Kidney (tissue), 22 donors: ENCODE measurements at places on chromosomes 5 and 9. TPM values are rescaled to one million over a fixed set of nuclear protein-coding genes. Genes with fewer than 3 reads are reported as not detected.
A peak's percentile ranks its signal among the peaks of the same experiment; 100 is the strongest.

DNA sequence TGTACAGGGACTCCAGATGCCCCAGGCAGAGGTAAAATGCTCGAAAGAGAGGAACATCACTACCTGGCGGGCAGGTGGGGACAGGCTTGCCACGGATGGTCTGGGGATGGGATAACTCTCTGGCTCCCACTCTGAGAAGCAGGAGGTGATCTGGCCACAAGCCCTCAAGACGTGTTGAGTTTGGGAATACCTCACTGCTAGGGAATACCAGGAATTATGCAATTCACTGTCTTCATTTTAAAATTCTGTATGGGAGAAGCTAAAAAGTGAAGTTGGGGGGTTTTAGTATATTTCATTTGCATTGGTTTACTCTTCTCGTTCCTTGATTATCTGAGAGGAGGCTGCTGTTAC lies 510.4 kb downstream of the CCDC171 start:
- H3K27me3 ChIP-seq, result no peaks in the 10 kb centered on the region
- no peak overlapping the region for H3K27ac ChIP-seq
- no peak for DNase-seq

GRCh38 chr5:151239237-151239861 lies 13.6 kb upstream of the GM2A start:
- H3K36me3 ChIP-seq, result no peaks in the 10 kb centered on the region
- H3K4me3 ChIP-seq, result no peak overlapping the region
- H3K4me1 ChIP-seq, result no peaks in the 10 kb centered on the region
- no peak overlapping the region for H3K27ac ChIP-seq
- no peaks in the 10 kb centered on the region for H3K27me3 ChIP-seq
- DNase-seq, result peak; percentile 91

- H3K36me3 ChIP-seq, result no peaks in the 10 kb centered on the region
- H3K27ac ChIP-seq, result no peak overlapping the region
- peaks cover 16% of the 10 kb centered on the region for H3K4me1 ChIP-seq
- H3K27me3 ChIP-seq, result no peaks in the 10 kb centered on the region
- no peak overlapping the region for H3K4me3 ChIP-seq
Measured at GRCh38 chr9:91162784-91163443, 198.8 kb downstream of the AUH start.

DNA sequence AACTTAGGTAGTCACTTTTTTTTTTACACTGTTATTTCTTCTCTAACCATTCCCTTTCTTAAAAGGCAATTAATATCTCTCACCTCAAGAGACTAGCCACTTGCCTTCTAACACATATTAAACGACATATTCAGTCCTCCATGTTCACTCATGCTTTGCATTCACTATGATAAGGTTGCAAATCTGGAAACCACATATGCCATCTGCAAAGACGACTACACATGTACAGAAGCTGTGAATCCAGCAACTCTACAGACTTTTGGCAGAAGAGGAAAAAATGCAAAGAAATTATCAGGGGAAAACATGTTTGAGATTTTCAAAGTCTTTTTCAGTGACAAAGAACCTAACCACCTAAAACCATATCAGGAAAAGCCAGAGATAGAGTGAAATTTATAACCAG lies 112.1 kb downstream of the EPB41L4A start:
- no peak overlapping the region for H3K27ac ChIP-seq
- no peak overlapping the region for H3K4me3 ChIP-seq
- no peaks in the 10 kb centered on the region for H3K36me3 ChIP-seq

DNA sequence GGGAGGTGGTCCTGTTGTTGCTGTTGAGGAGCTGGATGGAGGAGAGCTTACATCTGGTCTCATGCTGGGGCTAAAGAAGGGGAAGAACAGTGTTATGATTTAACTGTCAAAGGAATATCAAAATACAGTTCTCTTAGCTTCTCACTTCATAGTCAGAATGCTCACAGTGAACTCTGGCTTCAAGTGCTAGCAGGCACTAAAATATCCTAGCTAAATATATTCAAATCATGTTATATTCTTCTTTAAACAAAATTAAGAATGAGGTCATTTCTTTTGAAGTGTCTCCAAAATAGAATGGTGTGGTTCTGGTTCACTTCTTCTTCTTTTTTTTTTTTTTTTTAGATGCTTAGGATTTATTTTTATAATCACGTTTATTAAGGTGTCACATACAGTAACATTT lies 89.4 kb downstream of the NR3C1 start:
- peaks cover 7% of the 10 kb centered on the region for H3K36me3 ChIP-seq
- DNase-seq, result no peak
- H3K4me3 ChIP-seq, result no peak overlapping the region
- H3K27ac ChIP-seq, result no peak overlapping the region
- H3K4me1 ChIP-seq, result no peaks in the 10 kb centered on the region

DNA sequence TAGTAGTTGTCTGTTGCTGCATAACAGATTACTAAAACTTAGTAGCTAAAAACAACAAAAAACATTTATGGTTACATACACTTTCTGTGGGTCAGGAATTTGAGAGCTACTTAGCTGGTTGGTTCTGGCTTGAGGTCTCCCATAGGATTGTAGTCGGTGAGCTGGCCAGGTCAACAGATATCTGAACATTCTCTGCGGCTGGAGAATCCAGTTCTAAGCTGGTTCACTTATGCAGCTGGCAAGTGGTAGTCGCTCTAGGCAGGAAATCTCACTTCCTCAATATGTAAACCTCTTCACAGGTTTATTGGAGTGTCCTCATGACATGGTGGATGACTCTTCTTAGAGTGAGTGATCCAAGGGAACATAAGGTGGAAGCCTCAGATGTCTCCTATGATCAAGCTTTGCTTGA lies 65.7 kb upstream of the TNFAIP8 start:
- DNase-seq, result no peak
- no peaks in the 10 kb centered on the region for H3K27me3 ChIP-seq
- H3K4me3 ChIP-seq, result no peak overlapping the region
- H3K36me3 ChIP-seq, result no peaks in the 10 kb centered on the region
- no peak overlapping the region for H3K27ac ChIP-seq

- no peaks in the 10 kb centered on the region for H3K36me3 ChIP-seq
- H3K4me1 ChIP-seq, result no peaks in the 10 kb centered on the region
- no peak for DNase-seq
- H3K27me3 ChIP-seq, result no peaks in the 10 kb centered on the region
- no peak overlapping the region for H3K27ac ChIP-seq
Measured at GRCh38 chr9:15744196-15744595, 191.4 kb downstream of the CCDC171 start.

DNA sequence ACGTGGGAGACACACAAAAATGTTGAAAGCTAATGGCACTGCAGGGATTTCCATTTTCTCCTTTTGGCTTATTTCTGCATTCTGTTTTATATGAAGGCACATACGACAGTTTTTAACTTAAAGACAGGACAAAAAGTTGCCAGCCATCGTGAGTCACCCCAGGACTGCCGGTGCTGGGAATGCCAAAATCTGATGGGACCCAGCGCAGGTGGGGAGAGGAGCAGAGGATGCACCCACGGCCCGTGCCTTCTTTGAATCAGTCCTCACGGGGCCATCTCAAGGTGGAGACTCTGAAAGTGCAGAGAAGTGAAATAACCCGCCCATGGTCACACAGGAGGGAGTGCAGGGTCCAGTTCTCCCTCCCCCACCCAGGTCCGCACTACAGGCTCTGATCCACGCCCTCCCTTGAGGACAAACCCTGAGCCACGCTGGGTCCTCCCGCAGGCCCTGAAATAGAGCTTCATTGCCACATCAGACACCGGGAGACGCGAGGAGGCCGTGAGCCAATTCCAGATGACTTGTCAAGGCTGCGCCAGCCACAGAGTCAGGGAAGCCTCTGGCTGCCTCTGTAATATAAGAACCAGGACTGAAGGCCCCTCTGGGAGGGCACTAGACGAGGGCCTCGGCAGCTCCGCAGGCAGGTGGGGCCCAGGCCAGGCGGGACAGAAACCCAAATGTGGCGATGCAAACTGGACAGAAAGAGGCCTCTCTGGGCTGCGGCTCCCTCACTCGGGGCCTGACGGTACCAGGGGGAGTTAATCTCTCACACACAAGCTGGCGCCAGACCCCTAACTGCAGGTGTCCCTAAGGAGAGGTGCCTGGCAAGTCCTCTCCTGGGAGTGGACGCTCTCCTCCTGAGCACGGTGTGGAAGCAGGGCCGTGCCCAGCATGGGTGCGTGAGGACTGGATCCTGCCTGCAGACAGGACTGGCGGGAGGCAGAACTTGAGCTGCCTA lies 22.9 kb downstream of the ADAMTS2 start:
- H3K4me1 ChIP-seq, result no peaks in the 10 kb centered on the region
- H3K4me3 ChIP-seq, result no peak overlapping the region
- no peaks in the 10 kb centered on the region for H3K27me3 ChIP-seq
- no peak for DNase-seq
- H3K36me3 ChIP-seq, result no peaks in the 10 kb centered on the region
- H3K27ac ChIP-seq, result no peak overlapping the region

- no peaks in the 10 kb centered on the region for H3K36me3 ChIP-seq
- H3K27me3 ChIP-seq, result no peaks in the 10 kb centered on the region
- H3K4me3 ChIP-seq, result no peak overlapping the region
- H3K27ac ChIP-seq, result no peak overlapping the region
Measured at GRCh38 chr5:157177953-157178352, 2.7 kb upstream of the ITK start.

GRCh38 chr9:2126331-2126803 lies 111.2 kb downstream of the SMARCA2 start:
- peak overlapping the region; percentile 3 for H3K27ac ChIP-seq
- no peak for DNase-seq
- H3K27me3 ChIP-seq, result no peaks in the 10 kb centered on the region
- H3K36me3 ChIP-seq, result peaks cover 2% of the 10 kb centered on the region
- H3K4me3 ChIP-seq, result peak overlapping the region; percentile 27

DNA sequence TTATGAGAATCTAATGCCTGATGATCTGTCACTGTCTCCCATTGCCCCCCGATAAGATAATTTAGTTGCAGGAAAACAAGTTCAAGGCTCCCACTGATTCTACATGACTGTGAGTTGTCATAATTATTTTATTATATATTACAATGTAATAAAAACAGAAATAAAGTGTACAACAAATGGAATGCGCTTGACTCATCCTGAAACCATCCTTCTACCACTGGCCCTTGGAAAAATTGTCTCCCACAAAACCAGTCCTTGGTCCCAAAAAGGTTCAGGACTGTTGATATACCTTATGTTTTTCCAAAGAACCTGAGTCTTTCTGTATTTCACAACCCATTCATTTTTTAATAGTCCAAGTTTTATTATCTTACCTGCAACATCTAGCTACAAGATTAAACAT lies 403.5 kb downstream of the TAF11L14 start:
- no peaks in the 10 kb centered on the region for H3K4me1 ChIP-seq
- no peaks in the 10 kb centered on the region for H3K27me3 ChIP-seq
- H3K36me3 ChIP-seq, result no peaks in the 10 kb centered on the region
- DNase-seq, result no peak

GRCh38 chr9:5949103-5949699 lies 58.5 kb downstream of the MLANA start:
- no peaks in the 10 kb centered on the region for H3K27me3 ChIP-seq
- H3K36me3 ChIP-seq, result no peaks in the 10 kb centered on the region
- H3K27ac ChIP-seq, result peak overlapping the region; percentile 34
- H3K4me1 ChIP-seq, result peaks cover 6% of the 10 kb centered on the region

DNA sequence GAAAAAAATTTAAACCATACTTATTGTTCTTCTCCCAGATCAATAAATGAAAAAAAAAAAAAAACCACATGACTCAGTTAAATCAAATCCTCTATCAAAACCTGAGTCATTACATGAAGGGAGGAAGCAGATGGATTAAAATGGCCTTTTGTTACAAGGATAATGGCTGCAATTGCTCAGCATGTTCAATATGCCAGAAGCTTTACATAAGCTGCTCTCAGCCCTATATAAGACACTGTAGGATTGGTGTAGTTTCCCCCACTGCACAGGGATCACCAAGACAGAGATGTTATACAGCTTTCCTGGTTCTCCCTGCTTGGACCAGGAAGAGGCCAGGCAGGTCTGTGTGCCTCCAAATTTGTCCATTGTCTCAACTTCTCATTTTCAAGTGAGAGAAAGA lies 101.6 kb upstream of the MAP1B start:
- H3K27me3 ChIP-seq, result no peaks in the 10 kb centered on the region
- no peak overlapping the region for H3K4me3 ChIP-seq
- no peaks in the 10 kb centered on the region for H3K36me3 ChIP-seq
- DNase-seq, result no peak

DNA sequence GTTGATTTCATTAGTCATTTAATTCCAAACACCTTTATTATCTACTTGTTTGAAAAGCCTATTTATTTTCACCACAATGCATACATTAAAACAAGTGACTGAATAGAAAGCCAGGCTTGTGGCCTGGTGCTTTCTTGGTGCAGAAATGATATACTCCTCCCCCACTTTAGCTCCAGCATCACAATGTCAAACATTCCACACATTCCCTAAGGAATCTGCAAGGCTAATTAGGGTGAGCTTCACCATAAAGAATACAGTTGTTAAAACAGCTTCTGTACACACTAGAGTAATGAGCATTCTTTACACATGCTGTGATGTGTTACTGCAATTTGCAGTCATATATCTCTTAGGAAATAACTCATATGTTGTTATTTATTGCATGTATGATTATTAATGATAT lies 705.7 kb downstream of the CETN3 start:
- H3K4me1 ChIP-seq, result no peaks in the 10 kb centered on the region
- H3K36me3 ChIP-seq, result no peaks in the 10 kb centered on the region
- no peak overlapping the region for H3K27ac ChIP-seq
- H3K4me3 ChIP-seq, result no peak overlapping the region
- H3K27me3 ChIP-seq, result no peaks in the 10 kb centered on the region

- no peaks in the 10 kb centered on the region for H3K27me3 ChIP-seq
- no peak overlapping the region for H3K4me3 ChIP-seq
- DNase-seq, result peak; percentile 89
- H3K4me1 ChIP-seq, result peaks cover 30% of the 10 kb centered on the region
Measured at GRCh38 chr5:139633295-139634027, 14.7 kb upstream of the CXXC5 start.

- no peak overlapping the region for H3K4me3 ChIP-seq
- H3K27me3 ChIP-seq, result no peaks in the 10 kb centered on the region
- H3K27ac ChIP-seq, result no peak overlapping the region
- DNase-seq, result no peak
Measured at GRCh38 chr5:16558984-16559629, 57.7 kb downstream of the RETREG1 start.

DNA sequence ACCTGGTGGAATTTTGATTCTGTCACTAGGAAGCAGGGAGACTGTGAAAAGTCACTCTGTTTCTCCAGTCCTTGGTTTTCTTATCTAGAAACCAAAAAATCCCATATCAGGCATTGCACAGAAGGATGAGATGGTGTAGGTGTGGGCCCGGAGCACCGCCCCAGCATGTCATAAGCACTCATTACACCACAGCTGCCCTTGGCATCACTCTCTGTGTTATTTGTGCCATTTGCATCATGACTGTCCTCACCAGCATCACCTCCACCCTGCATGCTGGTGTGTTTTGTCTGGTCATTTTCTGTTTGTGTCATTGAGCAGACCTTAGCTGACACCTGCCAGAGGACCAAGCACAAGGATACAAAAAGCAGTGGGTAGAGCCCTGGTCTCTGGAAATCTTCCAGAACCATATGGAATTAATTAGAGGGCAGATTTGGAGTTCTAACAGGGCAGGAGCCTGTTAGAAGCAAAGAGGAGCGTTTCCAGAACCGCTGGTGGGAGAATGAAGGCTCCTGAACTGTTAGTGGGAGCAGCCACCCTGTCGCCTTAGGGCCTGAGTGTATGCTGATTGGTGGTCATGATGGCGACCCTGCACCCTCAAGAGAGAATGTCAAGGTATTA lies 99.3 kb downstream of the AMBP start:
- DNase-seq, result no peak
- H3K36me3 ChIP-seq, result no peaks in the 10 kb centered on the region

EXOSC3 gene
- total RNA-seq, result 32.3 TPM

CFAP90 gene
- 3.6 TPM for total RNA-seq

ZNF608 gene
- 35.8 TPM for total RNA-seq

APBA1 gene
- 5.1 TPM for total RNA-seq

IRX2 gene
- total RNA-seq, result 44.2 TPM

TYRP1 gene
- total RNA-seq, result 0.41 TPM

IFNA13 gene
- not detected for total RNA-seq

FBXL7 gene
- total RNA-seq, result 6.1 TPM

DCANP1 gene
- not detected for total RNA-seq

PCDHGA3 gene
- 4.0 TPM for total RNA-seq

CSNK1G3 gene
- 39.1 TPM for total RNA-seq

DELE1 gene
- total RNA-seq, result 82.3 TPM
